ENCODE measurements at places on chromosomes 7 and 10.

- DNase-seq = no peak
Measured at GRCh38 chr7:35029311-35029710, 8.0 kb downstream of the DPY19L1 start.

GRCh38 chr10:106311590-106311989 lies 852.9 kb downstream of the SORCS1 start:
- DNase-seq = peak; percentile 2

- DNase-seq = no peak
Measured at GRCh38 chr10:117477211-117477947, 65.2 kb upstream of the EMX2 start.

- DNase-seq = no peak
Measured at GRCh38 chr7:9863545-9863944, 1110.1 kb upstream of the PHF14 start.

- no peak for DNase-seq
Measured at GRCh38 chr7:13067036-13067435, 379.6 kb downstream of the ARL4A start.

- DNase-seq = no peak
Measured at GRCh38 chr7:93176992-93177580, 28.9 kb upstream of the SAMD9L start.
